HuH-7 (cell line): ENCODE measurements at places on chromosomes 4 and X.

- DNase-seq, result no peak
Observed at GRCh38 chr4:137529432-137529831, 2.9 kb downstream of the PCDH18 start.

DNA sequence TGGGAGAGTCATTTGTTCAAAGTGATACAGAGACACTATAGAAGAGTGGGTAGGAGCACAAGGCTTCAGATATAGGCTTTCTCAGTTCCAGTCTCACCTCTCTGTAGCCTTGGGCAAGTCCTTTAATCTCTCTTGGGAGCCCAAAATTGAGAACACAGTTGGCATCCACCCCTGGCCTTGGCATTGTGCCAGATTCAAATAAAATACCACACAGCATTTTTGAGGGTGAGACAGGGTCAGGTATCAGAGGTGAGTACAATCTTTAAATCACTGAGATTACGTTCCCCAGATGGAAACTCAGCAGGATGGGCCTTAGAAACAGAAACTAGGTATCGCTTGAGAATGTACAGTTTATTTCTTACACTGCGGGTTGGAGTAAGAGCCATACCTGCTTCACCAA lies 25.2 kb upstream of the SMIM10L2A start:
- DNase-seq, result no peak

GRCh38 chr4:1758306-1759121 lies 34.6 kb upstream of the FGFR3 start:
- no peak for DNase-seq

DNA sequence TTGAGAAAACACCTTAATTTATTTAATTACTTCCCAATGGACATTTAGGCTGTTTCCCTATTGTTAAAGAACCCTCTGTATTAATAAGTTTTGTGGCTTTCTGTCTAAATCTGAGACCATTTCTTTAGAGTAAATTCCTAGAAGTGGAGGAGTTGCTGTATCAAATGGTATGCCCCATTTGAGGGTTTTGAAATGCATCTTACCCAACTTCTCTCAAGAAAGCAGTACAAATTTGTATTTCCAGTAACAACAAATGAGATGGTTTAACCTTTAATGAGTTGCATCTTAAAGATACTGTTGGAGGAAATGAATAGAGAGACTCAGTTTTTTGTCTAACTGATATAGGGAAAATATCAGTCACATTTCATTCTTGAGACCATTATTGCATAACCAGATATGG lies 70.5 kb upstream of the CBLL2 start:
- DNase-seq, result no peak
